ENCODE measurements at places on chromosomes 7 and 10. TPM values are rescaled to one million over a fixed set of nuclear protein-coding genes. Genes with fewer than 3 reads are reported as not detected.

DNA sequence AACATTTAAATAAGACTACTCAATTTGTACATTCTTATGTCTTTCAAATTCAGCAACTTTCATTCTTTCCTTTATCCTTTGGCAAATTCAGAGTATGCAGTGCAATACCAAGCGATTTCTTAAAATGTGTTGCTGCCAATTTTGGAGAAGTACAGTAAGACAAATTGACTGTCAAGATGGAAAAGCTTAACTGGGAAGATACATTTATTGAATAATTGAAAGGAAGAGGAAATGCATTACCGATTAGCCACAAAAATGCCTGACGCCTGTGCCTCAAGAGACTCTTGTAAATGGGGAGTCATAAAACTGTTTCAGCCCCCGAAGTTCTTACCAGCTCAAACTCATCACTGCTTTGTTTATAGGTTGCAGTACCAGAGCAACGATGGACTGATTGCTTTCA lies 373.3 kb upstream of the GALNT17 start:
- H3K27me3 ChIP-seq, result no peaks in the 10 kb centered on the region
- H3K36me3 ChIP-seq, result no peaks in the 10 kb centered on the region
- no peak overlapping the region for H3K4me3 ChIP-seq
- peak; percentile 14 for DNase-seq
- H3K4me1 ChIP-seq, result no peaks in the 10 kb centered on the region

DNA sequence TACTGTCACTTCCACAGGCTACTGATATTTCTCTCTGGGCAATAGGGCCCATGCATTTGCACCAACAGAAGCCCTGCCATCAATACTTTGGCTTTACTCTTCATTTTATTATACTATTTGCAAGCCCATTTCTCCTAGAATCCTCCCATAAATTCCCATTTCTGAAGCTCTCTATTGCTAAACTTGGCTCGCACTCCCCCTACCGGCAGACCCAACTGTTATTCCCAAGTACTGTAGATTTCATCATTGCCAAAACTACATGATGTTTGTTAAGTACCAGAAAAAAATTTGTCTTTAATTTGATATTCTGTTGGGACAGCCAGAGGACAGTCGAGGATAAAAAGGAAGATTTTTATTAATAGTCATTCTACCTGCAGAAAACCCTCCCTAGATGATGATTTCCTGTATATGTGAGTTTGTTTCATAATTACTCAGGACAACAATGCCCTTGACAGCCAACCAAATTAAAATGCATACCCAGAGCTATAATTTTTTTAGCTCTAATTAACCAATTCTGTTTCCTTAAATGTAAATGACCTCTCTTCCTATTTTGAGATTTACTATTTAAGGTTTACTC lies 298.6 kb downstream of the REEP3 start:
- DNase-seq, result peak; percentile 59
- H3K36me3 ChIP-seq, result no peaks in the 10 kb centered on the region
- no peaks in the 10 kb centered on the region for H3K4me1 ChIP-seq
- H3K4me3 ChIP-seq, result no peak overlapping the region
- no peaks in the 10 kb centered on the region for H3K27me3 ChIP-seq

GRCh38 chr7:38311329-38311937 lies 38.0 kb upstream of the TARP start:
- H3K36me3 ChIP-seq, result no peaks in the 10 kb centered on the region
- DNase-seq, result peak; percentile 25
- H3K4me3 ChIP-seq, result no peak overlapping the region
- no peaks in the 10 kb centered on the region for H3K4me1 ChIP-seq
- H3K27me3 ChIP-seq, result peaks cover 2% of the 10 kb centered on the region

GRCh38 chr10:86155054-86155921 lies 211.3 kb downstream of the GRID1 start:
- H3K27ac ChIP-seq, result no peak overlapping the region
- no peaks in the 10 kb centered on the region for H3K4me1 ChIP-seq
- no peak for DNase-seq

- no peak overlapping the region for H3K27ac ChIP-seq
- DNase-seq, result no peak
- H3K4me3 ChIP-seq, result no peak overlapping the region
- H3K27me3 ChIP-seq, result no peaks in the 10 kb centered on the region
Observed at GRCh38 chr7:69843653-69844052, 245.4 kb downstream of the AUTS2 start.

GRCh38 chr10:102808380-102808779 lies 28.8 kb downstream of the CYP17A1 start:
- peaks cover 4% of the 10 kb centered on the region for H3K4me1 ChIP-seq
- no peaks in the 10 kb centered on the region for H3K27me3 ChIP-seq
- no peak overlapping the region for H3K4me3 ChIP-seq
- peaks cover 18% of the 10 kb centered on the region for H3K36me3 ChIP-seq
- H3K27ac ChIP-seq, result no peak overlapping the region

GRCh38 chr10:79444199-79445119 lies 965 bp downstream of the ZCCHC24 start:
- no peaks in the 10 kb centered on the region for H3K27me3 ChIP-seq
- H3K36me3 ChIP-seq, result peaks cover 2% of the 10 kb centered on the region
- DNase-seq, result peak; percentile 60
- H3K27ac ChIP-seq, result peak overlapping the region; percentile 88
- peaks cover 26% of the 10 kb centered on the region for H3K4me1 ChIP-seq

DNA sequence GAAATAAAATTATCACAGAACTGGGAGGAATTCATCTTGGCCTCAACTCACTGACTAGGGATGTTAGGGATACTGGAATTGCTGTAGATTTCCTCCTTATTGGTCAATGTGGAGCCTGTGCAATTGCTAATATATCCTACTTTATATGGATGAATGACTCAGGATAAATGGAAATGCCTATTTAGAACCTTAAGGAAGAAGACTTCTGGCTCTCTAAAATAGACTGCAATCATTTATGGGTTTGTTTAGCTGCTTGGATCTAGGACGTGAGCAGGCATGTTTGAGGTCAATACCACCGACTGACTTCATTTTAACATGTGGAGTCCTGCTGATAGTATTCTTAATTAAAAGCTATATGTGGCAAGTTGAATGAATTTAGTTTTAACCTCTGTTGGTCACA lies 1040.1 kb upstream of the LRRN3 start:
- H3K27ac ChIP-seq, result no peak overlapping the region
- no peak for DNase-seq
- no peaks in the 10 kb centered on the region for H3K4me1 ChIP-seq

- DNase-seq, result no peak
- no peaks in the 10 kb centered on the region for H3K27me3 ChIP-seq
Observed at GRCh38 chr7:7018290-7018689, 164.1 kb upstream of the C1GALT1 start.

- DNase-seq, result no peak
- H3K27ac ChIP-seq, result no peak overlapping the region
- no peak overlapping the region for H3K4me3 ChIP-seq
Observed at GRCh38 chr7:153887749-153888569, 164.2 kb upstream of the DPP6 start.

GRCh38 chr7:17646253-17646956 lies 293.9 kb downstream of the SNX13 start:
- no peak overlapping the region for H3K4me3 ChIP-seq
- H3K4me1 ChIP-seq, result peaks cover 3% of the 10 kb centered on the region
- H3K27ac ChIP-seq, result no peak overlapping the region
- no peaks in the 10 kb centered on the region for H3K36me3 ChIP-seq

GRCh38 chr10:102418622-102419268 lies at the start of gene PSD:
Gene PSD (minus strand): TSS chr10:102418785. CDS start chr10:102417038, 1,747 bp downstream.
- H3K4me1 ChIP-seq, result peaks cover 21% of the 10 kb centered on the region
- H3K4me3 ChIP-seq, result peak within 1 kb of the TSS; percentile 90
- peaks cover 4% of the 10 kb centered on the region for H3K36me3 ChIP-seq
- H3K27me3 ChIP-seq, result peaks cover 24% of the 10 kb centered on the region
- DNase-seq, result no peak

GRCh38 chr7:150790416-150791075 lies 9.6 kb downstream of the TMEM176B start:
- H3K27me3 ChIP-seq, result no peaks in the 10 kb centered on the region
- no peak for DNase-seq
- H3K4me3 ChIP-seq, result no peak overlapping the region
- H3K36me3 ChIP-seq, result no peaks in the 10 kb centered on the region

- H3K36me3 ChIP-seq, result no peaks in the 10 kb centered on the region
- no peaks in the 10 kb centered on the region for H3K4me1 ChIP-seq
- DNase-seq, result no peak
Observed at GRCh38 chr10:59575269-59575668, 134.4 kb downstream of the SLC16A9 start.

- no peaks in the 10 kb centered on the region for H3K36me3 ChIP-seq
- H3K27ac ChIP-seq, result no peak overlapping the region
- H3K4me1 ChIP-seq, result no peaks in the 10 kb centered on the region
- H3K4me3 ChIP-seq, result no peak overlapping the region
- DNase-seq, result no peak
Observed at GRCh38 chr10:8417631-8418030, 363.1 kb downstream of the GATA3 start.

DNA sequence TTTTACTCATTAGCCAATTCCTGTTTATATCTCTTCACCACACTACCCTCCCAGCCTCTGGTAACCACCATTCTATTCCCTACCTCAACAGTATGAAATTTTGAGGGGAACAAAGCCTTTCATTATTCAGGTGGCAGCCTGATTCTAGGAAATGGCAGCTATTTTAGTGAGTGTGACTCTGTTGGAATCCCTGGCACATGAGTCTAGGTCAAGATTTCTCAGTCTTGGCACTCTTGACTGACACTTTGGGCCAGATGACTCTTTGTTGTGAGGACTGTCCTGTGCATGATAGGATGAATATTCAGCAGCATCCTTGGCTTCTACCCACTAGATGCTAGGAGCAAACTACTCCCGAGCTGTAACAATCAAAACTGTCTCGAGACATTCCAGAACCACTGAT lies 322.8 kb upstream of the PHYHIPL start:
- peaks cover 12% of the 10 kb centered on the region for H3K4me1 ChIP-seq
- no peaks in the 10 kb centered on the region for H3K36me3 ChIP-seq
- no peak overlapping the region for H3K27ac ChIP-seq

GRCh38 chr7:79421751-79422150 lies 31.7 kb downstream of the MAGI2 start:
- H3K27ac ChIP-seq, result no peak overlapping the region
- no peaks in the 10 kb centered on the region for H3K27me3 ChIP-seq
- no peak for DNase-seq
- peaks cover 10% of the 10 kb centered on the region for H3K4me1 ChIP-seq

- H3K27me3 ChIP-seq, result no peaks in the 10 kb centered on the region
- H3K4me1 ChIP-seq, result no peaks in the 10 kb centered on the region
- DNase-seq, result peak; percentile 26
- H3K36me3 ChIP-seq, result peaks cover 11% of the 10 kb centered on the region
- H3K27ac ChIP-seq, result no peak overlapping the region
Observed at GRCh38 chr7:98240961-98241673, 10.9 kb downstream of the TECPR1 start.

DNA sequence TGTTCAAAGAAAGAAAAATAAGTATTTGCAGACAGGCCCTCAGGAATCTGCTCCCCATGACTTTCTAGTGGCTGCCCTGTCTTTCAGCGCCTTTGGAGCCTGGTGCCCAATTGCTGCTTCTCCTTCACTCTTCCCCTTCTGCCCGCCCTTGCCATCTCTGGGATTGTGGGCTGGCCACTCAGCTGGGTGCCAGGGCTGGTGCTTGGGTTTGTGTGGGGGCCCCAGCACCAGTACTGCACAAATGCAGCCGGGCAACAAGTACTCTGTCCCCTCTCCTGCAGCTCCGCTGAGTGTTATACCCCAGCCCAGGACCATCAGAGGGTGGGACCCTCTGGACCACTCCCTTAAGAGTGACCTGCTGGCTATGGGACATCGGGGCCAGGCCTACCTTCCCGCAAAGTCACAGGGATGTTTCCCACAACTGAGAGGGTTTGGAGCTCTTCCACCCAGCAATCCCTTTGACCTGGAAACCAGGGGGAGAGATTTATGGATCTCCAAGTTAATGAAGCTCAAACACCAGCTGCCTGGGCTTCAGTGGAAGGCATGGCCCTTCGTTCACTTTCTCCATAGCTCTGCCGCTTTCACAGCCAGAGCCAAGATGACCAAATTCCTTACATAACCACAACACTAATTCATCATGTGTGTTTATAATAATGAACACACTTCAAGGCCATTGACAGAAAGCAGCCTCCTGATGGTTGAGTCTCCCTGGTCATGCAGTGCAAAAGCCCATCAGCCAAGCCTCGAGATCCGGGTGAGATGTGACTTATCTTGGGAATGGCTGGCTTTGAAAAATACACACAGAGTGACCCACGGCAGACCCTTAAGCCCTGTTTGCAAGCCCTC lies 313.9 kb upstream of the ZNF32 start:
- H3K4me1 ChIP-seq, result peaks cover 5% of the 10 kb centered on the region
- no peak overlapping the region for H3K27ac ChIP-seq
- no peak overlapping the region for H3K4me3 ChIP-seq
- DNase-seq, result peak; percentile 89
- peaks cover 12% of the 10 kb centered on the region for H3K27me3 ChIP-seq

DNA sequence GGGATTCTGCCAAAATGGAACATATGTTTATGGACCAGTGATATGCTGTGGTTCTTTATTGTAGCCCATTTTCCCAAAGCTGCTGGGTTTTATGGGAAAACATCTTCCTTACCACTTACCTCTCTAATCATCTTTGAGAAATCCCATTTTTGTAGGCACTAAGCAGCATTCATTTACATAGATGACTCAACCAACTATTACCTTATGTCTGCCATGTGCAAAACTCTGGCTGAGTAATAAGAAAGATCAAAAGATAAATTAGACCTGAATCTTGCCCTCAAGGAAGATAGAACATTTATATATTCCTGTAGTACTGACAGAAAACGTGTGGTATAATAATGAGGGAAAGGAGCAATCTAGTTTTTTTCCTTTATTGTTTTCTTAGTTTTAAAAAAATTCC lies 24.3 kb downstream of the CBLL1 start:
- H3K27ac ChIP-seq, result no peak overlapping the region
- H3K36me3 ChIP-seq, result no peaks in the 10 kb centered on the region
- no peak for DNase-seq
- H3K4me1 ChIP-seq, result no peaks in the 10 kb centered on the region
- no peak overlapping the region for H3K4me3 ChIP-seq

Gene GFRA1
- total RNA-seq, result 6.3 TPM

Gene GNAI1
- 68.9 TPM for total RNA-seq

Gene SLC4A2
- total RNA-seq, result 61.8 TPM

Gene WAPL
- 45.7 TPM for total RNA-seq

Gene NACAD
- 1.3 TPM for total RNA-seq

Gene GNG11
- 27.2 TPM for total RNA-seq

Gene OR13A1
- not detected for total RNA-seq

Gene RPEL1
- 0.17 TPM for total RNA-seq

Gene CNNM1
- total RNA-seq, result 0.66 TPM

Gene SPDYE1
- under 0.01 TPM for total RNA-seq

Gene NANOS1
- 1.2 TPM for total RNA-seq

Gene TAS2R4
- total RNA-seq, result 1.5 TPM
